ENCODE measurements at places on chromosomes 6 and 20.

GRCh38 chr6:159008656-159009288 is 8.8 kb upstream of the RSPH3 start:
- DNase-seq = no peak

- DNase-seq = no peak
These were observed 37.6 kb upstream of the CCN6 start for GRCh38 chr6:112016320-112016719.

DNA sequence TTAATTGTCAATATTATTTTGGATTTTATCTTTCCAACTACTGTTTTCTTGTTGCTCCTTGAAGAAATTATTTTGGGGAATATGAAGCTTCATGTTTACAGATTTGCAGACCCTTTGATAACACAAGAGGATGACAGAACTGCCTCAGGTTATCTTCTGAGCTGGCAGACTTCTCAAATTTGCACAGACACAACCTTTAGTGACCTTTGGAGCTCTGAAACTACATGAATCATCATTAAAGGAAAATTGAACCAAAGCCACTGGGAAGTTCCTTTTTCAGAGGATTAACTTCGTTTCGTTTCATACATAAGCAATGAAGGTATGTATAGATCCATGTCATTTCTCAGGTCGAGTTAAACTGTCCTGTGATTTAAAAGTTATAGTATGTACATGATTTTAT is 85.9 kb downstream of the FBXO5 start:
- no peak for DNase-seq

- no peak for DNase-seq
These were observed 43.5 kb downstream of the PREX1 start for GRCh38 chr20:48784273-48784641.

DNA sequence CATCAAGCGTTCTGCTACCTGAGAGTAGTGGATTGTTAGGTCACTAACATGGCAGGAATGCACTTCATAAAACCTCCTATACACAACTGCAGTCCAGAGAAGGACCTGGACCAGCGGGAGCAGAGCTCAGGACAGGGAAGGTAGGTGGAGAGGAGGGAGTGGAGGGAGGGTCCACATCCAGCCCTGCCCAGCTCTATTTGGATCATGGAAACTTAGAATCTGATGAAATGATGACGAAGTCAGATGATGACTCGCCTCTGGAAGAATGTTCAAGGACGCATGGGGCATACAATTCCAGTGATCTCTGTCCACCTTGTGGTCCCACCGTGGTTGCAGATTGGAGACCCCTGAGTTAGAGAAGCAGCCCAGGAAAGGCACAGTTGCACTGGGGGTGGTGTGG is 68.8 kb downstream of the CLIC5 start:
- no peak for DNase-seq

DNA sequence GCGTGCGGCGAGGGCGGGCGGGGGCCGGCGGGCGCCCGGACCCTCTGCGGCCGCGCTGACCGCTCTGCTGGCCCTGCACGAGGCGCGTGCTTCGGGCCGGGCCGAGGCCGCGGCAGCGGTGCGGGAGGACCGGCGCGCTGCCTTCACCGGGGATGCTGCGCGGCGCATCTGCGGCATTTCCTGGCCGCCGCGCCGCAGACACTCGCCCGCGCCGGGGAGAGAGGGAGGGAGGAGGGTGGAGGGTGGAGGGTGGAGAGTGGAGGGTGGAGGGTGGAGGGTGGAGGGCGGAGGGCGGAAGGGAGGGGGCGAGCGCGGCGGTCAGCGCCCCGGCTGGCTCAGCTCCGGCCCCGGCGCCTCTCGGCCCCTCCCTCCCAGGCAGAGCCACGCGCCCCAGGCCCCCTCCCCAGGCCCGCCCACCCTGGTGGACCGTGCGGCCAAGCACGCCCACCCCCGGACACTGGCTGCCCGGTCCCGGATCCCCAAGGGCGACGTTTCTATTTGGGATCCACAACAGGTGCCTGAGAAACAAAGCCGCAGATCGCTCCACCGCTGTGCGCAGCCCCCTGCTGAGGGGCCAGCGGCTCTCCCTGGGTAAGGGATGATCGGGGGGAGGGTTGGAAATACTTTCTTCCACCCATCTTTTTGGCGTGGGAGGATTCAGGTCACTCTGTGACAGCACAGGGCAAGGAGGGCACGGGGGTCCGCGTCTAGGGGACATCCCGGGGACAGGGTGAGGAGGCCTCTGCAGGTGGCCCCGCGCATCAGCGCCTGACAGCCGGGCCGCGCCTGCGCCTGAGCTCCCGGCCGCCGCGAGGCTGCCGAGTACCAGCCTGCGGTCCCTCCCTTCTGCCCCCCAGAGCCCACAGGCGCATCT is 111.2 kb upstream of the BEND6 start:
- DNase-seq = no peak

DNA sequence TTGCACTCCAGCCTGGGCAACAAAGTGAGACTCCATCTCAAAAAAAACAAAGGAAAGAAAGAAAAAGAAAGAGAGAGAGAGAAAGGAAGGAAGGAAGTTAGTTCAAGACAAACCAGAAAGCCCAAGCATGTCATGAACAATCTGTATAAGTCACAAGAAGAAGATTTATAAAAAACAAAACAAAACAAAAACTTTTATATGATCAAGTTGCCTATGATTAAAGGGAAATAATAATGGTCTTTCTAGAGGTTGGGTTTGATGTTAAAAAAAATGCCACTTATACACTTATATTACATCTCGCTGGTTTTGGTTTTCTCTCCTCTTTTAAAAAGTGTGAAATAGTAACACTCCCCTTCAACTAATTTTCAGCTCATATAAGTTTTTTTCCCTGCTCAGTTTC is 146.2 kb upstream of the CARMIL1 start:
- no peak for DNase-seq

DNA sequence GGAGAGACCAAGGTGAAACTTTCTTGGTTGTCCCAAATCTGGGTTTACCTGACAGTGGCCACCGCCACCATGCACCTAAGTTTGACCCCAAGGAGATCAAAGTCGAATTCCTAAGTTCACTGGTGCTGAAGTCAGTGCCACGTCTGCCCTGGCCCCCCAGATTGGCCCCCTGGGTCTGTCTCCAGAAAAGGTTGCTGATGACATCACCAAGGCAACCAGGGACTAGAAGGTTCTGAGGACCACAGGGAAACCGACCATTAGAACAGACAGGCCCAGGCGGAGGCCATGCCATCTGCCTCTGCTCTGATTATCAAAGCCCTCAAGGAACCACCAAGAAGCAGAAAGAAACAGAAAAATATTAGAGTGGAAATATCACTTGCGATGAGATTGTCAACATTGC is 91.2 kb downstream of the DLL1 start:
- DNase-seq = no peak

All from stimulated activated CD8-positive, alpha-beta memory T cell treated with anti-CD3 and anti-CD28 coated beads, Interleukin-7, amount 100 ng/mL, for 1 hour (primary cell).